Stimulated activated CD4-positive, alpha-beta T cell treated with anti-CD3 and anti-CD28 coated beads, Interleukin-12 subunit alpha, Interleukin-12 subunit beta, amount 100 ng/mL, for 48 hours (primary cell): ENCODE measurements at places on chromosomes 3 and 15.

GRCh38 chr3:17915341-17915740 lies 172.9 kb upstream of the TBC1D5 start:
- no peak for DNase-seq

- no peak for DNase-seq
These were observed 58.0 kb downstream of the CHAC1 start for GRCh38 chr15:41011055-41011815.

- DNase-seq: no peak
These were observed at the start of gene C2CD4B for GRCh38 chr15:62165104-62165792. TSS of gene C2CD4B (minus strand) at chr15:62165285. CDS start at chr15:62164984, 301 bp downstream.

GRCh38 chr3:174755833-174756829 lies 103.0 kb upstream of the NAALADL2 start:
- no peak for DNase-seq

DNA sequence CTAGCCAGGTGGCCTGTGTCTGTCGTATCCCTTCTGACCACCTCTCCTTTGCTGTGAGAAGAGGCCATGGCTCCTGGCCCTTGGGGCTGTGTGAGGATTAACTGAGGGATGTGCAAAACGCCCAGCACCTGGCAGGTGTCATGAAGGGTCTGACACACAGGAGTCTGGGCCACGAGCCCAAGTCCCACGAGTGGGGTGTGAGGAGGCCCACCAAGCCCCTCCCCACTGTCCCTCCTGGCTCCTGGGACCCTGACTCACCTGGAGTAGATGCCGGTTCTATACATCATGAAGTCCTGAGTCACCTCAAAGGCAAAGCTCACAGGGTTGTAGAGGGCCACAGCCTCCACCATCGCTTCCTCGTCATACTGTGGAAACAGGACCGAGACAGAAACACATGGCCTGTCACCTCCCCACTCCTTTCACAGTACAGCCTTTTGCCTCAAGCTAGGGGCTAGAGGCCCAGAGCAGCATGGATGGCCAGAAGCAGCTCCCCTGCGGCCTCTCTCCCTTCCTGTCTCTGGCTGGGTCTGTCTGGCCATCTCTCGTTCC lies 19.7 kb downstream of the CTSH start:
- DNase-seq: no peak

DNA sequence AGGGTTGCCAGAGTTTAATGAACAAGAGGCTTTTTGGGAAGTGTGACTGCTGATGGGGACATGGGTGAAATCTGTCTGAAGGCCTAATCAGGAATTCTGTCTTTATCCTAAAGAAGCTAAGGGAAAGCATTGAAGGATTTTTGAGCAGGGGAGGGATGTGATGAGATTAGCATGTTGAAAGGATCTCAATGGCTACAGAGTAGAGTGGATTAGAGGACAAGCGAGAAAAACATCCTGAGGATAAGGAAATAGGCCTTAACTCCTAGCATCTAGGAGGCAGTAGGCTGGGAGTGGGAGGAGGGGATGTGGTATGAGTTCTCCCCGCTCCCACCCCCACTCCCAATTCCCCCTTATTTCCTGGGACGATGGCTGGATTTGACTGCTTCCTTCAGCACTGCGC lies 35.1 kb upstream of the SNTN start:
- DNase-seq: no peak
